ENCODE measurements at places on chromosomes 1 and 21.

GRCh38 chr1:242568666-242569065 is 44.2 kb upstream of the PLD5 start:
- no peak for DNase-seq

DNA sequence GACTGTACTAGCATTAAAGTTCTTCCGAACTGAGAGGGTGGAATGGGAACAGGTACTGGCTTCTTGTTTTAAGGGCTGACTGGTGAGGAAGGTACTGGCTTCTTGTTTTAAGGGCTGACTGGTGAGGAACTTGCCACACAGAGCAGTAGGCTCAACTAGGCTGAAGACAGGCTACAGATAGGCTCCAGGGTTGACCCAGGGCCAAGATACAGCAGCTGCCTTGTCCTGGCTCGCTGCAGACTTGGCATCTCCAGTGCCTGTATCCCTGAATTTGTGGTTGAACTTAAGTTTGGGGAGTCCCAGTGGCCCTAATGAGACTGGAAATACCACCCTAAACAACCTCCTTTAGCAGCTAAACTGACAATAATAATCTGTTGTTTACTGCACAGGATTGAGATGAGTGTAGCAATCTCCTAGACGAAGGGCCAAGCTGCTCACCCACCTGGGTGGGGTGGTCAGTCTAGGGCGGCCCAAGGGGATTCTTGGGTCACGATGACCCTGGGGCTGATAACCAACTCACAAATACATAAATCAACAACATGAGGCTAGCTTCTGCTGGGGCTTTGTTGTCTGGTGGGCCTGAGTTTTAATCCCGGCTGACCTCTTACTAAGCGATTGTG is 227.1 kb downstream of the DISC1 start:
- no peak for DNase-seq

- DNase-seq: no peak
These were observed 67.3 kb downstream of the URB2 start for GRCh38 chr1:229693129-229693900.

GRCh38 chr1:67150931-67151330 is 15.3 kb upstream of the IL23R start:
- DNase-seq: no peak

DNA sequence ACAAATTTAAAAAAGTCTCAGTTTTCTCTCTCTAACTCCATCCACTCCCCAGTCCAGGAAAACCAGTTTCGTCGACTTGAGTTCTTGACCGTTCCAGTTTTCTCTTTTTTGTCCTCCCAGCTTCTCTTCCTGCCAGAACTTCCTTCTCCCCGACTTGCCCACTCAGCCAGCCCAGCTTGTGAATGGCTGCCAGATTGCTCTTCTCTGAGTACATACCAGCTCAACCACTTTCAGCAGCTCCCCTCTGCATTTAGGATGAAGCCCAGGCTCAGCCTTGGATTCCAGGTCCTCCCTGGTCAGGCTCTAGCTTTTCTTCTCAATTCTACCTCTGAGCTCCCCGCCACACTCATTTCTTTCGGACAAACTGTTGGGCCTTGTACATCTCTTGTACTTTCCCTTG is 1.4 kb downstream of the DIO1 start:
- no peak for DNase-seq

DNA sequence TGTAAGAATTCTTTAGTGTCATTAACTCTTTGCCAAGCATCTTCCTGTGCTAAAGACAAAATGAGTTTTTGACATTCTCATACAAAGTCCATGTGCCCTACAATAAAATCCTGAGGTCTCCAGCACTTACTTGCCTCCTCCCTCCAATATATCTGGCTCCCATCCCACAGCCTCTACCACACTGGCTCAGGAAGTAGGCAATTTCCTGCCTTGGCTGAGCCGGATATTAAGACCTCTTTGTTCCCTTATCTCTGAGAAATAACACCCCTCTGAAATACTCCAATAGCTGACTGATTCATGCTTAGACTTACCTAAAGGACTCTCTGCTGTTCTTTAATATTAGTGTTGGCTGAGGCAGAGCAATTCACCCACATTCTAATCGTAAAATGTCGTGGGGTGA is 37.6 kb upstream of the GORAB start:
- DNase-seq: no peak

GRCh38 chr1:211420389-211420788 is 71.6 kb downstream of the RD3 start:
- DNase-seq: no peak

DNA sequence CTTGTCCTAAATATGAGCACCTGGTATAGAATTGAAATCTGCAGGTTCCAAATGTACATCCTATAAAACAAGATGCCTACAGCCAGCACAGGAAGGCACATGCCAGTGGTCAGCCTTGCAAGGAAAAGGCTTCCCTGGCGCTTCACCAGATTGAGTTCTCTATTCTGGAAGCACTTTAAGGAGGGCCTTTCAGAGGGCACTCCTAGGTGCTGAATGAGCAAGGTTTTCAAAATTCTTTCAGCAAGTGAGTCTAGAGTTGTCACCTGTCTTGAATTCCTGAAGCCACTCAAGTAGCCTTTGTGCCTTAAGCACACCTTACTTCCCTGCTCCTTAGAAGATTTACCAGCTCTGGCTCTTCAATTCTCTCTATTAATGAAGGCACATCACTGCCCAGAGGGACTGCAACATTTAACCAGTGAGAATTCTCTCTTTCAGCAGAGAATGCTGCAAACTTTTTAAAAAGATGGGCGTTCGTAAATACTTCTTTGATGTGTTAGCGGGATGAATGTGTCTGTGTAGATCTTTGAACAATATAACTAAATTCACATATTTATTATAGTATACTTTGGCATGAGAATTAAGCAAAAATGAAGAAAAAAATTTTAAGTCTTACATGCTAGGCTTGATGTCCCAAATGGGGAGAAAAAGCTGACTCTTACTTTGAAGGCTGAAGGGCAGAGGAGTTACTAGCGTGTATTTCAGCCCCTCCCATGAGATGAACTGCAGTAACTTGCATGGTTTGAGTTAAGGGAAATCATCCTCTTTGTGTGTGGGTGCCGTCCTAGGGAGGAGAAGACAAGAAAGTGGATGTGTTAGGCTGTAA is 162.0 kb downstream of the NTPCR start:
- DNase-seq: peak; percentile 16

- peak; percentile 84 for DNase-seq
These were observed at the start of gene USP25 for GRCh38 chr21:15729674-15730483. TSS of gene USP25 (plus strand) at chr21:15729982. CDS start at chr21:15730394, 412 bp downstream.

DNA sequence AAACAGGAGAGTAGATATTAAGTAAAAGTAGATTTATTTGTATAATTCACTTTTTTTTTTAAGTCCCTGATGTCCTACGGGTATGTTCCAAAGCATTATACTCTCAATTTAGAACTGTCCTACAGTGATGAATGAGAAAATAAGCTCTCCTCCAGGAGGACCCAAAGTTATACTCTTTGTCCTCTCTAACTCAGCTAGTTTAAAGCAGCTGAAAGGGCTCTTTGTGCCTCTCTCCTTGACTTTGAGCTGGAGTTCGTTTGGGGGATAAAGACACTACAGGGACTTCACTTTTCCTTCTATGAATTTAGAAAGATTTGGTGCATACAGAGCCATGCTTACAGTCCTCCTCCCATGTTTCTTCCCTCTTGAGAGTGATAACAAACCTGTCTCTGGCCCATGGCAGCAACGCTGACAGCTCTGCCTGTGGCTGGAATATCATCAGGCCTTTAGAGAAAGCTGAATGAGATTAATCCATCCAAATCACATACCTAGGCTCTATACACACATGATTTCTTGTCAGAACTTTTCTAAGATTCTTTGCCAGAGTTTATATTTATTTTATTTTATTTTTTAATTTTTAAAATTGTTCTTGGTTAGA is 134.3 kb downstream of the PIK3R3 start:
- DNase-seq: no peak

GRCh38 chr1:18820791-18821641 is 38.4 kb downstream of the TAS1R2 start:
- DNase-seq: peak; percentile 92

GRCh38 chr21:38898422-38899096 is 92.8 kb downstream of the ETS2 start:
- no peak for DNase-seq

GRCh38 chr1:184896000-184896399 is 78.3 kb downstream of the NIBAN1 start:
- DNase-seq: no peak

GRCh38 chr1:203480084-203480483 is 4.5 kb downstream of the PRELP start:
- DNase-seq: no peak

DNA sequence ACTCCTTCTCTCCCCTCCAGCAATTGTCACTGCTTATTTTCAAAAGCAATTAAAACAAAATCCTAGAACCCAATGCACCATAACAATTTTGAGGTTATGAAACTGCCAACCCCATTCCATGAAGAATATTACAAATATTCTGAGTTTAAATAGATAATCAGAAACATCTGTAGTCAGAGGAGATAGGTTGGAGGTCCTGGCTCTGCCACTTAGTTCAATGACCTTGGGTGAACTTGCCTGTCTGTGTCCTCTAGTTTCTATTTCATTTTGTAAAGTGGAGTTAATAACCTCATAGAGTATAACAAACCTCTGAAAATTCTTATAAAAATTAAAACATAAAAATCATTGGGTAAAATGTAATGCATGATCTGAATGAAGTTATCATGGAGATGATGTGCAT is 164.6 kb downstream of the KCTD3 start:
- no peak for DNase-seq

GRCh38 chr1:29820401-29820800 is 584.1 kb downstream of the PTPRU start:
- no peak for DNase-seq

GRCh38 chr1:11320153-11320936 is 47.3 kb downstream of the UBIAD1 start:
- peak; percentile 67 for DNase-seq

GRCh38 chr1:89044970-89045721 is 19.9 kb downstream of the GBP1 start:
- no peak for DNase-seq

GRCh38 chr1:55990007-55990406 is 589.4 kb downstream of the PLPP3 start:
- no peak for DNase-seq

DNA sequence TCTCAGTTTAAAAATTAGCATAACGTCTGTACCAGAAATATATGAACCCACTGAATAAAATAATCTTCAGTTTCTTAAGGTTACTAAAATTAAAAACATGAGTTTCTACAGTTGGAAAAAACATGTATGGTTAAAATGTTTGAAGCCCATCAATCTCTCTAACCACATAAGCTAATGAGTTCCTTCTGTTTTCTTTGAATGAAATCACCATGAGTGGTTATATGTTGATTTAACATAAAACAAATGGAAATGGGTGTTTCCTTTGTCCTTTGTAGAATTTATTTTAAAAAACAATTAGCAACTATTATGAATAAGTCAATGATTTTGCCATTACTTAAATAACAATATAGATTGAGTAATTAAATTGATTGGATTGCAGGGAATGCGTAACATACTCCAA is 3.0 kb upstream of the ADGRL2 start:
- DNase-seq: no peak

GRCh38 chr21:45213392-45213791 is 74.3 kb downstream of the POFUT2 start:
- no peak for DNase-seq

All from ELF-1 (cell line).